Stimulated activated CD8-positive, alpha-beta memory T cell treated with anti-CD3 and anti-CD28 coated beads, Interleukin-7, amount 100 ng/mL, for 1 hour (primary cell): ENCODE measurements at places on chromosomes 3 and 15.
A peak's percentile ranks its signal among the peaks of the same experiment; 100 is the strongest.

- no peak for DNase-seq
These were observed 40.4 kb downstream of the DNASE1L3 start for GRCh38 chr3:58170376-58170775.

GRCh38 chr15:59028387-59028955, 41.0 kb downstream of the RNF111 start:
- no peak for DNase-seq

GRCh38 chr15:100570735-100571313, 31.2 kb downstream of the LINS1 start:
- no peak for DNase-seq

DNA sequence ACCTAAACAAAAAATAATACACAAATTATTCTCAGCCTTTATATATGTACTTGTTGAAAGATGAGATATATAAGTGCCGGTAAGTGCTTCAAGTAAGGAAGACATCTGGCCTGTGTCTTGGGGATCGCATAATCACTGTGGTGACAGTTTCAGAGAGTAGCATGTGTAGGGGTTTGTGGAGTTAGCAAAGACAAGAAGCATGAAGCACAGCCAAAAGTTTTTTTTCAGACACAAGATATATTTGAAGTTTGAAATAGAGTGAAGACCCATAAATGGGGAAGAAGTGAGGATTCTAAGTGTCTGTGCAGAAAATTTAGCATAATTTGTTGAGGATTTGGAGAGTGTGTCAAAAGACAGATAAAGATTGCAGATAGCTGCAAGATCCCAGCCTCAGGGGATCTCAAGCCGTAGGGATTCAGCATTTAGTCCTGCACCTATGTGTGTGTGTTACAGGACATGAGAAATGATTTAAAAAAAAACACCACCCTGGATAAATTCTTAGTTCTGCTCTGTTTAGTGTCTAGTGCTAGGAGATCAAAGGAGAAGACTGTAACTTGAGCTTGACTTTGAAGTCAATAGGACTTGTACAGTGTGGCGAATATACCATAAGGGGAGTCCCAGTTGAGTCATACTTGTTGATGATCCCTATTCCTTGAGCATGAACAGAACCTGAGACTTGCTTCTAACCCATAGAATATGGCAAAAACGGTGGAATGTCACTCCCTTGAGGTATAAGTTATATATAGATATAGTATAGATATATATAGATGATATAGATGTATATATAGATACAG, 123.9 kb upstream of the GRM7 start:
- DNase-seq = no peak

DNA sequence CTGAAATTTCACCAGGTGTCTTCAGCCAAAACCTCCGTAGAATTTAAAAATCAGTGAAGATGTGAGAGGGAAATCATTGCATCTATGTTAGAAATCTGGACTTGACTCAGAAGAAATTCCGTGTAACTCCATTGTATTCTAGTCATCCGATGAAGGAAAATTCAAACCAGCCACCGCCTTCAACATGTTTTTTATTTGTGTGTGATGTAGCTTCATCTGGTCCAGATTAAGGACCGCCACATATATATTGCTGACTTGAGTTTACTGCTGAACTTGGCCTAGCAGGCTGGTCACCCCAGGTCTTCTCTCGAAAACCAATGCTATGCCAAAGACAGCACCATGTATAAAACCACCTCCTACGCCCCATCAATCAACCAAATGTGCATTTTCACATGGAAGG, 120.9 kb downstream of the FOXP1 start:
- DNase-seq = no peak

- no peak for DNase-seq
These were observed 90.7 kb downstream of the RTP4 start for GRCh38 chr3:187458921-187459320.

- DNase-seq = no peak
These were observed 285.6 kb downstream of the WDR72 start for GRCh38 chr15:53473886-53474285.

- DNase-seq = no peak
These were observed 117.7 kb downstream of the ALDH1A2 start for GRCh38 chr15:57947781-57948180.

DNA sequence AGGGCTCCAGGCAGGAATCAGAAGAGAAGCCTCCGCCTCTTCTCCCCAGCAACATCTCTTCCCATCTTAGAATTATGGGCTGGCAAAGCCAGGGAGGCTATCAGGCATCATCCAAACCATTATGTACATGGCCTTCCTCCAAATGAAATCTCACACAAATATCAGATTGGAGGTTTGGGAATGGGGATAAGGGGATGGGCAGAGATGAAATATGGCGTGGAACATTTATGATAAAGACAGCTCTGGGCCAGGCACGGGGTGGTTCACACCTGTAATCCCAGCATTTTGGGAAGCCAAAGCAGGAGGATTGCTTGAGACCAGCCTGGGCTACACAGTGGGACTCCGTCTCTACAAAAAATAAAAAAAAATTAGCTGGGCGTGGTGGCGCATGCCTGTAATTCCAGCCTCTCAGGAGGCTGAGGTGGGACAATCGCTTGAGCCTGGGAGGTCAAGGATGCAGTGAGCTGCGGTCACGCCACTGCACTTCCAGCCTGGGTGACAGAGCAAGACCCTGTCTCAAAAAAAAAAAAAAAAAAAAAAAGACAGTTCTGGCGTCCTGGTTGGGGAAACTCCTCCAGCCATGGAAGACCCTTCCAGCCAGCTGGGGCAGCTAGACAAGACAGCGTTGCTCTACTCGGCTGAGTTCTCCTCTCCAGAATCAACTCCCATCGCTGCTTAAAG, 36.6 kb downstream of the CPN2 start:
- DNase-seq = no peak

DNA sequence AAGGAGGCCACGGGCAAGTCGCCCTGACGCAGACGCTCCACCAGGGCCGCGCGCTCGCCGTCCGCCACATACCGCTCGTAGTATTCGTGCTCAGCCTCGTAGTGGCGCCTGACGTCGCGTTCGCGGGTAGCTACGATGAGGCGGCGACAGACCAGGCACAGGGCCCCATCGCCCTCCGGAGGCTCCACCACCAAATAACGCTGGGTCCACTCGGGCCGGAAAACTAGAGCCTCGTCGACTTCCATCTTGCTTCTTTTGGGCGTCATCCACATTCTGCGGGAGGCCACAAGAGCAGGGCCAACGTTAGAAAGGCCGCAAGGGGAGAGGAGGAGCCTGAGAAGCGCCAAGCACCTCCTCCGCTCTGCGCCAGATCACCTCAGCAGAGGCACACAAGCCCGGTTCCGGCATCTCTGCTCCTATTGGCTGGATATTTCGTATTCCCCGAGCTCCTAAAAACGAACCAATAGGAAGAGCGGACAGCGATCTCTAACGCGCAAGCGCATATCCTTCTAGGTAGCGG, at the start of gene EPM2AIP1:
Gene EPM2AIP1 (minus strand): TSS at position 326 of the 520 bp plus-strand sequence. CDS start 54 bp downstream, at position 272.
- DNase-seq = no peak

- no peak for DNase-seq
These were observed 124.2 kb downstream of the ASB7 start for GRCh38 chr15:100726421-100727190.

GRCh38 chr15:63615935-63616334, 18.7 kb downstream of the FBXL22 start:
- DNase-seq = no peak

- no peak for DNase-seq
These were observed 37.3 kb downstream of the THSD4 start for GRCh38 chr15:71152542-71152941.

DNA sequence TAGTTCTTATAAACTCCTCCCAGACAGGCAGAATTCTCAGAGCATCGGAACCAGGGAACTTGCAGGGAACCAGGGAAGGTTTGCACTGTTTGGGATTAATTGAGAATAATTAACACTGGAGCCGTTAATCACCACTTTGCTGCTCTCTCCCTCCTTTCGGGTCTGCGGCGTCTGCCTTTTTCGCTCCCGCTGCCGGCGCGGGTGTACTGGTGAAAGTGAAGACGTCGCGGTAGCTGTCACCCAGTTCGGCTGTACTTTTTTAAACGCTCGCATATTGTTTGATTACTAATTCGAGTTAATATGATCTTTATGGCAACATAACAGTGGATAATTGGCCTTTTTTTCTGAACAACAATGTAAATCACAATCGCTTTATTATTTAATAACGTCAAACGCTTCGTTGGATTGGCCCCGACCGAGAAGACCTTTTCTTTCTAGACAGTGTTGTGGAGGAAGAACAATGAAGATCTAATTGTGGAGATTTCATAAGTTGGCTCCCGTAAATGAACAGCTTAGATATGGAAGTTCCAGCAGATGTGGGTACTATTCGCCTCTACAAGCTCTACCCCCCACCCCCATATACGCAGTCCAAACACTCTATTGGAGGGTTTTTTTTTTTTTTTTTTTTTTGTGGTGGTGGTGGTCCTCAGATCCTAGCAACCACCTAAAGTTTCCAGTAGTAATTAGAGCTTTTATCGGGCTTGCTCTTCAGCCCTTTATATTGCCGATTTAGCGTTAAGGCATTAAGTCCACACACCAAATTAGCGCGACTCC, 12.7 kb downstream of the SOX2 start:
- no peak for DNase-seq

GRCh38 chr3:169869484-169870220, at the start of gene LRRC31:
TSS of gene LRRC31 (minus strand) at chr3:169869935. CDS start at chr3:169869807, 128 bp downstream.
- no peak for DNase-seq

GRCh38 chr15:56148064-56148463, 95.6 kb downstream of the RFX7 start:
- DNase-seq = no peak

DNA sequence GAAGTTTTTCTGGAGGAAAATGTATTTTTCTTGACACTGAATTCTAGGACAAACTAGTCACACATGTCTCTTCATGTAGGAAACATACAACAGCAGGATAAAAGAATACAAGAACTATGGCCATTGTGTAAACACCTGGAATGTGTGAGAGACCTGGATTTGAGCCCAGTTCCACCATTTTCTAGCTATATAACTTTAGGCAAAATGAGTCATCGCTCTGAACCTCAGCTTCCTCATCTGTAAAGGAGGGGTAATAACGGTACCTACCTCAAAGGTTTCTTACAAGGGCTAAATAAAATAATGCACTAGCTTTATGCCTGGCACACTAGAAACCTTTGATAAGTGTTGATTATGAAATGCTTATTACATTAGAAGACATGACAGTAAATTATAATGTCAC, 57.8 kb downstream of the RIOX2 start:
- DNase-seq = no peak

- DNase-seq = no peak
These were observed 137.6 kb upstream of the CMC1 start for GRCh38 chr3:28103861-28104260.

DNA sequence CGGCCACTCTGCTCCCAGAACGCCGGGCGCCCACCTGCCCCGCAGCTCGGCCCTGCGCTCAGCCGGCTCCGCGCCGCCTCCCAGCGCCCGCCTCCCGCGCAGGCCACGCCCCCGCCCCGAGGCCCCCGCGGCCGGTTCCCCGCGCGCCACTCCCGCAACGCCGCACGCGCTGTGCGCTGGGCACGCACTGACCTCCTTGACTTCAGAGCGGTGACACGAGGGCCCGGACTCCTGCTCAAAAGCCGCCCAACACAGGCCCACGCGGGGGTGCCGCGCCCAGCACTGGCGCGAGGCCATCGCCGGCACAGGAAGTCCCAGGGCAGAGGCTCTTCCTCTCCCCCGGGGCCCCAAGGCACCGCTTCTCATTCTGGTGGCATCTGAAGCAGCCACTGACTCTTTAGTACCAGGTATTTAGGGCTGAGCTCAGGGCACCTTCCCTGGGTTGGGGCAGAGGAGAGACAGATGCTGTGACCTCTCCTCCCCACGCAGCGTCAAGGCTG, 12.4 kb downstream of the TNK2 start:
- DNase-seq = peak; percentile 30

DNA sequence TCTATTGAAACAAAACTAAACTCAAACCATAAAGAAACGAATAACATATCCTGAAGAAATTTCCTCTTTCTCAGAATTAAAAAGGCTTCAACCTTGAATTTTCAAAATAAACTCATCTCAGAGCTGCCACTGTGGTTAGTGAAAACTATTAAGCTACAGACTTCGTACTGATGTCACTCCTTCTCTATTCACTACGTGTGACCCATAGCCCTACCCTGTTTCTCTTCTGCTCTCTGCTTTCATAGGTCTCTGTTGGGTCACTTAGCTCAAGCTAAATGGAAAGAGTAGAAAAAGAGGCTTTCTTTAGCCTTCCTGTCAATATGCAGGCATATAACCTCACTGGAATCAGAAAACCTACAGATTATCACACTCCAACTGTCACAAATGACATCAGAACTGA, 126.6 kb upstream of the MME start:
- DNase-seq = no peak

GRCh38 chr3:16929311-16929710, 44.6 kb downstream of the PLCL2 start:
- no peak for DNase-seq

DNA sequence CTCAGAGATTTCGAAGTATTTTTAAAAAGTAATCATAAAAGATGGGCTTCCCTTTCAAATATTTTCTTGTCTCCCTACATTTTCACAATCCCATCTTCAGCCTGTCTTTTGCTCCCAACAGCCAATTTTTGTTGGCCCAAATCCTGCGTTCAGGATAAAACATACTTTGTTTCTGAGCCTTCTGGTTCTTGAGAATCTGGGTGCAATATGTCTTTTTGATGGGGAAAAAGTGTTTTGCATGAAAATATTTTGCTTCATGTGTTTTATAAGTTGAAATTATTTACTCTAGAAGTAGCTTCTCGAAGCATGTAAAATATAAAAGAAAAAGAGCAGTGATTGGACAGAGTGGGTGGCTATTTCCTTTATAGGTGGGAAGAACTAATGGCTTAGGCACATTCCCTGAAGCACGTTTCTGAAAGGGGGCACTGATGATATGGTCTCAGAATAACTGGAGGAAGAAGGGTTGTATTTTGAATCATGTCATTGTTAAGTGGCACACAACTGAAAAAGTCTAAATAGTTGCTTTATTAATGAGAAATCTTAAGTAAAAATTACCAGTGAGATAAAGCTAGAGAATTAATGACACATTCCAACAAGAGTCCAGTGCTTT, 3.9 kb downstream of the UNC13C start:
- no peak for DNase-seq

GRCh38 chr3:54122324-54123002, at the start of gene CACNA2D3:
TSS of gene CACNA2D3 (plus strand) at chr3:54122552.
- DNase-seq = no peak

DNA sequence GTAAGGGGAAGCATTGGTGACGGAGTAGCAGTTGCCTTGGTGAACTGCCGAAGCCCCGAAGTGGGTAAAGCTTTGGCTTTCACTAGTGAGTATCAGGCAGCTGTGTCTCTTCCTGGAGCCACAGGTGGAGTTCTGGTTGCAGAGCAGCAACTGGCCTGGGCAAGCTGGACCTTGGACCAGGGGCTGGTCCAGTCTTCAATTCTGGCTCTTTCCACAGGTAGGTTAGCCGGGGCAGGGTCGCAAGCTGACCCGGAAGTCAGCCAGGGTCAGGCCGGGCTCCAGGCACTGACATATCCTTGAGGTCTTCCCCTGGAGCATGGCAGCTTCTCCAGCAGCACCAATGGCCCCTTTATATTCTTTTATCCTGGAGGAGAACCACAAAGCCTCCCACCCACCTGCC, 73.2 kb downstream of the TMEM44 start:
- no peak for DNase-seq

DNA sequence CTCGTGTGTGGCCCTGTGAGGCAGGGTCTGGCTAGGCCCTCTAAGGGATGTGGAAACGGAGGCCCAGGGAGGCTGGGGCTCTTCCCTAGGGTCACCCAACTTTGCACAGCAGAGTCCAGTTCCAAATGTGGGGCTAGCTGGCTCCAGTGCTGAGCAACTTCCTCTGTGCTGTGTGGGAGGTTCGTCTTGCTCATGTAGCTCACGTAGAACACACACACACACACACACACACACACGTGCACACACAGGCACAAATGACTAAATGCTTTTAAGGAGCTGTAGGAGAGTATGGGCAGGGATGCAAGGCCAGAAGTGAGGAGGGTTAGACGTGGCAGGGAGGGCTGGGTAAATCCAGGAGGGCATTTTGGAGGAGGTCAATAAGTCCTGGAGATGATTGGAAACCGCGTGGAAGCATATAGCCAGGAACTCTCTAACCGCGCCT, 213.8 kb downstream of the RPLP1 start:
- DNase-seq = no peak
